DMS153 (cell line): ENCODE measurements at places on chromosomes 5 and 9.
A peak's percentile ranks its signal among the peaks of the same experiment; 100 is the strongest.

DNA sequence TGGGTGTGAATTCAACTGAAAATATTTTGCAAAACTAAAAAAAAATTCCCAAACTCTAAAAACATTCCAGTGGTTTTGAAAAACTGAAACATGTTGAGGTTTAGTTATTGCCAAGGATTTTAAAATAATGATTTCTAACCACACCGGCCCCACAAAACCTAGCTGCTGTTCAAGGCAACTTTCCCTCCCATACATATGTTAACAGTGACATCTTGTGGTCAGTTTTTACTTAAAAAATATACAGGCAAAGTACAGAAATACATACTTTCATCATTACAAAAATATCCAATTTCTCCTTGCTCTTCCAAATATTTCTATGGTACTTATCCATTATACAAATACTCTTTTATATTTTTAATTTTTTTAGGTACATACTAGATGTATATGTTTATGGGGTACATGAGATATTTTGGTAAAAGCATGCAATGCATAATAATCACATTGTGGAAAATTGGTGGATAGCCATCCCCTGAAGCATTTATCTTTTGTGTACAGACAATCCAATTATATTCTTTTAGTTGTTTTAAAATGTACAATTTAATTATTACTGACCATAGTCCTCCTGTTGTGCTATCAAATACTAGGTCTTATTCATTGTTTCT, 34.4 kb upstream of the MRPS30 start:
- peak; percentile 6 for DNase-seq

- no peak for DNase-seq
Measured at GRCh38 chr5:31237174-31237573, 43.7 kb downstream of the CDH6 start.

- DNase-seq = no peak
Measured at GRCh38 chr9:96333958-96334357, 32.0 kb upstream of the HSD17B3 start.

DNA sequence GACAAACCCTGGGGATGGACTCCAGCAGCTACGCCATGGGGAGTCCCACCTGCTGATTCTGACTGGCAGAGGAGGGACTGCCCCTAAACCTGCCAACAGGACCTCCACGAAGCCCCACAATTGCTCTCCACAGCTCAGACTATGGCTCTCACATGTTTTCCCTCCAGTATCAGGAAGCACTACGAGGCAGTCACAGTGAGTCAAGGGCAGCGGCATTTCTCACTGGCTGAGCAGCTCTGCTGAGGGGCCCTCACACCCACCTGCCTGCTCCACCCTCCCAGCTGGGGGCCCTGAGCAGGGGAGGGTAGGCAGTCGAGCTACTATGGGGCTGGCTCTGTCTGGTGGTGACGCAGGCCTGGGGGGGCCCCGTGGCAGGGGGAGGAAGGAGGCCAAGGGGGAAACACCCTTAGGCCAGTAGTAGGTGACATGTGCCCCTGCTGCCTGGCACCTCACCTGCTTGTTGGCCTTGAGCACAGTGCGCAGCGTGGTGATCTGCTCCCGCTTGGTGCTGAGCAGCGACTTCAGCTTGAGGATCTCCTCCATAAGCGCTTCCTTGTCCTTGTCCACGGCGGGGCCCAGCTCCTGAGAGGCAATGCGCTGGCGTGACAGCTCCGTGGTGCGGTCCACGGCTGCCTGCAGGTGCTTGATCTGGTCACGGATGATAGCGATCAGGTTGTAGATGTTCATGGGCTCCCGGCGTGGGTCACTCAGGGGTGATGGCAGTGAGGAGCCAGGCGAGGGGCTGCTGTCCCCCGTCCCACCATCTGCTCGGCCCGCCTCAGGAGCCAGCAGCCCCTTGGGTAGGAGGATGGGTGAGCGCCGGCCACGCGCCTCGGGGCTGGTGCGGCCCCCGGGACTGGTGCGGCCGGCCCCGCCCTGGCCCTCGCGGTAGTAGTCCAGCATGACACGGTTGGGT, 46.3 kb downstream of the BICD2 start:
- DNase-seq = no peak

DNA sequence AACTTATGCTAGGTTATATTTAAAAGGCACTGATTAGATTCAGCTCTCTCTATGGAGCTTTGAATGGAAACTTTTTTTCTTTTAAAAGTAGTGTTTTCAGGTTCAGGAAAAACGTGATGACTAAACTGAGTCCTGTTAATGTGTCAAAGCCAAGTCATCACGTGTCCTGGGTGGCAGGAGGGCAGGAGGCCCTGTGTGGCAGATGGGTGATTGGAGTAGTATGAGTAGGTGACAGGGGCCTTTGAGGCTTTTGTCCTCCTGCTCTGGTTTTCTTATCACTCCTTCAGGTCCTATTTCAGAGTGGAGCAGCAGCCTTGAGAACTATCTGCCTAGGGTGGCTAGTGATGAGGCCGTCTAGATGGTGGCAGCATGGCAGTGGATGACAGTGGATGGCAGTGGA, 17.7 kb upstream of the CARTPT start:
- DNase-seq = no peak

DNA sequence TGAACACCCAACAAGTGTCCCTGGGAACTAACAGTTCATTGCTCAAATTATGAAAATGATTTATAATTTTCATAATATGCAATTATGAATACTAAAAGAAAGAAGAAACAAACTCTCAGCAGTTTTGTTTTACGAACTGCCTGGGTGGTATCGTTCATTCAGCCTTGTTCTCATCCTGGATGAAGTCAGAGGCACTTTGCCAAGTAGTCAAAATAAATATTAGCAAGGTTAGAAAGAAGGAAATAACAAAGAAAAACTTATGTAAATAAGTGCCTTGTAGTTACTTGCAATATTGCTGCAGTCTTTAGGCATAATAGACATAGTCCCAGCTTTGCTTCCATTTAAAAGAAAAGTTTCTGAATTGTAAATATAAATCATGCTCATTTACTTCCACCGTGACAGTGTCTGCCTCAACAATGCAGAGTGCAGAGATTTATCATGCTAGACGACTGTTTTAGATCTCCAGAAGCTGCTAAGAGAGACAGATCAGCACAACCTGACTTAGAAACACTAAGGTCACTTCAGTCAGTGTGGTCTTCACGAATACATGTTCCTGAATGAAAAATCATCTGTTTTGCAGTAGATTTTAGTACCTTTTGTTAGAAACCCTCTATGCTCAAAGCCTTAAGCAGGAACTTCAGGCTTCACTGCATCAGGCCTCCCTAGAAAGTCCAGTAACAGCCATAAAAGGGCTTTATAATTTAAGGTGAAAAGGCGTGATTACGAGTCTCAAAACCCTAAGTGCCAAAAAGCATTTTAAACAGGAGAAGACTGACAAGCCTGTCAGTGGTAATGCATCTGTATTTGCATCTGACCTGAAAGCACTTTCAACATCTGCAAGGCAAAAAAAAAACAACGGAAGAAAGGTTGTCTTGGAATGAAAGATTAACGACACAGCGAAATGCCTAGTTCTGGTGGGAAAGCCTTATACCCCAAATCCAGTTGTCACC, 92.1 kb downstream of the TMEM167A start:
- no peak for DNase-seq
